ENCODE measurements at places on chromosomes 7 and 10.
A peak's percentile ranks its signal among the peaks of the same experiment; 100 is the strongest.

DNA sequence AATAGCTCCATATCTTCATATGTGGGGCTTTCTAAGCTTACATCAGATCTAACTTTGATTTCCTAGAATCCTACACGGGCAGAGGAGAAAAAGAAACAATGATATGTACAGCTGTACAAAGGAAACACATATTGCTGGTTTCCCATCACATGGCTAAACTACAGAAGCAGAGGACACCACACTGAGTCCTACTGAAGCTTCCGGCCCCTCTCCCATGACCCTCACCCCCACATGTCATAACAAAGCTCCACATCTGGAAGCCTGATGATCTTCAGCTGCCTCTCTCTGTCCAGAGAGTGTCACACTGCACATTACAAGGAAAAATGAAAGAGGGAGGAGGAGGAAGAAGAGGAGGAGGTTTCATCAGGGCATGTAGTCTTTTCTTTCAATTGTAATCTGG is 14.0 kb downstream of the SLC16A12 start:
- DNase-seq: no peak

- no peak for DNase-seq
Observed at GRCh38 chr10:52632591-52632990, 140.0 kb downstream of the MBL2 start.

GRCh38 chr7:120060281-120060680 is 212.7 kb upstream of the KCND2 start:
- no peak for DNase-seq

GRCh38 chr7:129376778-129377700 is 57.2 kb upstream of the STRIP2 start:
- DNase-seq: no peak

DNA sequence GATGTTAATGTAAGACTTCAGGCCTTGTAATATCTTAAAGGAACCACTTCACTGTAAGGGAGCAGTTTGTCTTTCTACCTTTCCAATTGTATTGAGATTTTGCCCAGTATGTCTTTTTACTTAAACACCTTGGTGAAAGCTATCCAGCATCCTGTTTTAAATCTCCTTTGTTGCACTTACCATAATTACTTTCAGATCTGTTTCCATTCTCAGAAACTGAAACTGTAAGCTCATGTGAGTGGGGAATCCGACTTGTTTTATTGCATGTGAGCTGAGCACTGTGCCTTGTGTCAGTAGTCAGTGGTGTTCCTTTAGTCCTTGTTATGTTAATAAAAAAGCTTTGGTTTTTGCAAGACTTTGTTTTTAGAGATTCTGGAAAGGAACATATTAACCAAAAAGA is 42.2 kb downstream of the BMPR1A start:
- DNase-seq: no peak

DNA sequence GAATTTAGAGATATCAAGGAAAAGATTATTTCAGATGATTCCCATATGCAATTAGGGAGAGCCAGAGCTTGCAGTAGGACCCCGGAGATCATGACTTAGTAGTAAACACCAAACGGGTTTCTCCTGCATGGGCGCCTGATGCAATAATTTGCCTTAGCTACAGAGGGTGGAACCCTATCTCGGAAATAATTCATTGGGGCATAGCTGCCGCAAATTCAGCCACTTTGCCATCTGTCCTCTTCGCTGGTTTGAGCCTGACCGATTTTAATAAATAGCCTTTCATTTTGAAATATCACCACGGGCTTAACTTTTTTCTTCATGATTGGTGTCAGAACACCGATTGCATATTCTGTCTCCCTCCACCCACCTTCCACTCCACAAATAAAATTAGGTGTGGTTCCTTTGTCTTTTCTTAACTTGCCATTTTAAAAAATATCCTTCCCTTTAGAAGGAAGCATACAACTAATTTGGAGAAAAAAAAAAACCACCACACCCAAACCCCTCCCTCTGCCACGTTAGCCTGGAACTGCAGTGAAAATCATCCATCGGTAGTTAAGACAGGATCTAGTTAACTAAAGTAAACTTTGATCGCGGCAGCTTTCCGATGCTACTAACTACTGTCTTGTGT is 1.4 kb downstream of the GARS1 start:
- DNase-seq: no peak

DNA sequence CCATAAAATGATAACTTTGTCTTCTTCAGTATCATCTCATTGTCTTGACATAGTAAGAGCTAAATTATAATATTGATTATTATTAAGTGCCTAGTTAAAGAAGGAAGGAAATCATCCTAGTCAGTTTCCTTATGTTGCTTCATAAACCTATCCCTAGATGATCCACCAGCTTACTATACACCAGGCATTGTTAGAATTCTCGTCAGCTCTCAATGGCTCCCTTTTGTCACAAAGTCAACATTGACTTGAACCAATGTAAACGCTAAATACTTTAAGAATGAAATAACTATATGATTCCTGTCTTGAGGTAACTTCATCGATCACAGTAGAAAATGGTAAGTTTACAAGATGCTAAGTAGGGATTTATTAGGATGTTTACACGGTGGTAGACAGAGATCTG is 1162.9 kb downstream of the CNTNAP2 start:
- DNase-seq: no peak

DNA sequence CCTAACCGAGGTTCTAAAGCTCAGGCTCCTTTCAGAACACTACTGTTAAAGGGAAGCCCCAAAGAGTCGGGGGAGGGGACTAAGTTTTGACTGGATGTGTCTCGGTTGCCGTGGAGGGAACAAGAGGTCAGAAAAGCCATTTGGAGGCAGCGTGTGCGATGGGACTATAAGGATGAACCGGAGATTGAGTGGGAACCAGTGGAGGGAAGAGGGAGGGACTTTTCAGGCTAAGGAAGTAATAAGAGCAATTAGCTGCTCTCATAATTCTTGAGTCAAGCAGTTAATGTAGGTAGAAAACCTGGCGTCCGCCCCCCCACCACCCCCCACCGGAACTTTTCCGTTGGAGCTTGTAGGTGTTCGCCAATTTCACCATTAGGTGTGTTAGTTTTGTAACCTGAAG is 491 bp upstream of the AKAP9 start:
- peak; percentile 0 for DNase-seq

- DNase-seq: no peak
Observed at GRCh38 chr10:124071141-124071540, 22.3 kb downstream of the CHST15 start.

DNA sequence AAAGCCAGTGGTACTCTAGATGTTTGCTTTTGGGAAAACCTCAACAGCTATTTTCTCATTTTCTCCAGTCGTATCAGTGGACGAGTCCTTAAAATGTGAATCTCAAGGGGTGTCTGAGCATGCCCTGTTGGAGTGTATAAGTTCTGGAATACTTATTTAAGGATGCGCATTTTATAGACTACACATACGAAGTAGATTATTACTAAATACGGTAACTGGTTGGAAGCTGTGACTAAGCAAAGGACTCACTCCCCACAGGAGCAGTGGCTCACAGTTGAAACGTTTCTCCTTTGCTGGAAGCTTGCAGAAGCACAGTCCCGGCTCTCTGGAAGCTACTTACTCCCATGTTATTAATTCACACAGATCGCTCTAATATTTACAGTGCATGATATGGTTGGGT is 90.8 kb upstream of the DNAJB6 start:
- DNase-seq: no peak

- DNase-seq: no peak
Observed at GRCh38 chr7:24713039-24713793, 44.0 kb downstream of the GSDME start.

- no peak for DNase-seq
Observed at GRCh38 chr7:90763108-90763507, 167.0 kb downstream of the CDK14 start.

- peak; percentile 41 for DNase-seq
Observed at GRCh38 chr7:50632561-50633413, 67.6 kb upstream of the DDC start.

All from stimulated activated CD4-positive, alpha-beta T cell treated with anti-CD3 and anti-CD28 coated beads, TNF-alpha, amount 100 ng/mL, for 24 hours (primary cell).